ENCODE measurements at places on chromosomes 16 and 17. TPM values are rescaled to one million over a fixed set of nuclear protein-coding genes. Genes with fewer than 3 reads are reported as not detected.

- H3K4me1 ChIP-seq: peaks cover 8% of the 10 kb centered on the region
- no peaks in the 10 kb centered on the region for H3K27me3 ChIP-seq
- DNase-seq: peak; percentile 87
- no peak overlapping the region for H3K27ac ChIP-seq
Observed at GRCh38 chr17:17815436-17816200, 21.2 kb downstream of the SREBF1 start.

The PDILT gene
- total RNA-seq: not detected

DNA sequence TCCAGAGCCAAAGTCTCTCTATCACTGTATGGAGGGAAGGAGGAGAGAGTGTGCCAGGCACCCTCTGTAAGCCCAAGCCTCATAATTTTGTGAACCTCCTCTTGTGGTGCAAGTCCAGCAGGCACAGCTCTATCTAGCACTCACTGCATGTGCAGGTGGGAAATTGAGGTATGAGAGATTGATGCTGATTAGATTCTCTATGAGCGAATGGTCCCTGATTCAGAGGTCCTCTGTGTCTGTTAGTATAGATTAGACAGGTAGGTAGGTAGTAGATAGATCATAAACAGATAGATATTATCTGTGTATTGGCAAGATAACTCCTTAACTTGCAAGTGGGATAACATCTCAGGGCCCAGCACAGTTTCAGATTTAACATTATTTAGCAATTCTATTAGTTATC, 209.5 kb downstream of the CNTNAP4 start:
- no peaks in the 10 kb centered on the region for H3K4me1 ChIP-seq
- no peaks in the 10 kb centered on the region for H3K27me3 ChIP-seq

DNA sequence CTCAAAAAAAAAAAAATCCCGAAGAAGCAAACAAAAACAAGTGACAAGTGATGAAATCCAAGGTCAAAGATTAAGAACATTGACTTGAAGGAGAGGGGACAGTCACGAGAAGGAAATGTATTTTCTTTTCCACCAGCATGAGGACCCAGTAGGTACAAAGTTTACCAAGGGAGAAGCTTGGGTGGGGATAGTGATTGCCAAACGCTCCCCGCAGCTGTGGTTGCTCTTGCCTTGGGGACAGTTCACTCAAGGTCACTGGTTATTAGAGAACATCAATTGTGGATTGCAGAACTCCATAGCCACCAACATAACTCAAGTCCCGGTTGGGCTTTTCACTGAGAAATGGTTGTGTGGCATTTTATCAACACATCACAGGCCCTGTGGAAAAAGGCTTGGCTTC, 27.0 kb downstream of the RSL1D1 start:
- H3K27ac ChIP-seq: no peak overlapping the region
- H3K36me3 ChIP-seq: no peaks in the 10 kb centered on the region
- no peaks in the 10 kb centered on the region for H3K4me1 ChIP-seq
- H3K4me3 ChIP-seq: no peak overlapping the region
- H3K27me3 ChIP-seq: no peaks in the 10 kb centered on the region
- no peak for DNase-seq

DNA sequence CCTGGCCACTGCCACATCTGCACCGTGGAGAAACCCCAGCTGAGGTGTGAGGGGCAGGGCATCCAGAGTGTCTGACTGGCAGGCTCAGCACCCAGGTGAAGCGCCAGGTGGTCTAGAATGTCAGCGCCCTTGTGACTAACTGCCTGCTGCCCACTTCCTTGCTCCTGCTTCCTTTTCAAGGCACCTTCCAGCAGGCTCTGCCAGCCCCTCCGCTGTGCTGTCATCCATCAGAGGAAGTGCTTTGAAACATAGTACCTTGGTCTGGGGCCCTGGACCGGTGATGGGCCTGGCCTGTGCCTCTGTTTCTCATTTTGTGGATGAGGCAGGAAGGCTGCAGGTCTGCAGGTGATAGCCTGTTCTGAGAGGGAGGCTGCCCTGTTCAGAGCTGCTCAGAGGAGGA, 5.5 kb downstream of the SPNS2 start:
- DNase-seq: no peak
- no peak overlapping the region for H3K27ac ChIP-seq
- peaks cover under 1% of the 10 kb centered on the region for H3K4me1 ChIP-seq

DNA sequence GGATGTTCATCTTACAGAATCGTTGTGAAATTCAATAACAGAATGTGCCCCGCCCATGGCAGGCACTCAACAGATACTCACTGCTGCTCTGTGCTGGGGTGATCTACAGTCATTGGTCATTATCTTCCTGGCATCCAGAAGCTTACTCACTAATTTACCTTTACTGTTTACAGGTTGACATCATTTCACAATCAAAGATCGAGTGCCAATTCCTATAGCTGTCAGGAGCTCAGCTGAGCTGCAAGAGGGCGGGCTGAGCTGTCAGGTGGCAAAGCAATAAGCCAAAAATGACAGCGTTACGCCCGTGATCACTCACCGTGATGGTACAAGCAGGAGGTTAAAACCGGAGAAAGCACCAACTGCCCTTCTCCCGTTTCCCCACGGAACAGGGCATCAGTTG, 51.2 kb downstream of the LITAF start:
- H3K4me1 ChIP-seq: no peaks in the 10 kb centered on the region
- no peak for DNase-seq
- no peak overlapping the region for H3K4me3 ChIP-seq

DNA sequence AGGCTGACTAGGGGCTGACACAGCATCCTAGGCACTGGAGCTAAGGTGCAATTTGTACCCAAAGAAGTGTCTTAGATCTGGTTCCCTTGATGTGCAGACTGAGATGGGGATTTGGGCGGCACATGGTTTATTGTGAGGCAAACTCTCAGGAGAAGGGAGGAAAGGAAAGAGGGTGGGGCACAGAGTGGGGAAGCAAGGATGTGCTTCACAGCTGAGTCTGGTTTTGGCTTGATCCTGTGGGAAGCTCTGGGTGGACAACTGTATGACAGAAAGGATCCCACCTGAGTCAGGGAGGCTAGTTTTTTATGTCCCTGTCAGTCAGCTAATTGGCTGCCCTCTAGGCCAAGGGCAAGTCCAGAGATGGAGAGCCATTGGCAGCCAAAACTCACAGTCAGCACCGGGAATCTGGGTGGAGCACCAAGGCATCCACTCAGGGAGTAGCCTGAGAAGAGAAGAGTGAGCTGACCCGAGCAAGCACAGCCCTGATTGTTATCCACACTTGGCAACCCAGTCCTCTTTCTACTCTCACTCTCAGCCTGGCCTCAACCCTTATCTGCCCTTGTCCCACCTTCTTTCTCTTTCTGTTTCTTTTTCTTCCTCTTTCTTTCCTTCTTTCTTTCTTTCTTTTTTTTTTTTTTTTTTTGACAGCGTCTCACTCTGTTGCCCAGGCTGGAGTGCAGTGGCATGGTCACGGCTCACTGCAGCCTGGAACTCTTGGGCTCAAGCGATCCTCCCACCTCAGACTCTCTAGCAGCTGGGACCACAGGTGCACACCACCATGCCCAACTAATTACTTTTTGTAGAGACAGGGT, 12.0 kb downstream of the ARL4D start:
- H3K27me3 ChIP-seq: no peaks in the 10 kb centered on the region
- no peaks in the 10 kb centered on the region for H3K36me3 ChIP-seq
- no peak overlapping the region for H3K4me3 ChIP-seq
- peaks cover 23% of the 10 kb centered on the region for H3K4me1 ChIP-seq

- no peaks in the 10 kb centered on the region for H3K27me3 ChIP-seq
- no peaks in the 10 kb centered on the region for H3K36me3 ChIP-seq
- H3K27ac ChIP-seq: no peak overlapping the region
- no peak overlapping the region for H3K4me3 ChIP-seq
Observed at GRCh38 chr17:29827179-29827578, 102.8 kb downstream of the SSH2 start.

Measured in osteoblast (primary cell).